ENCODE measurements at places on chromosomes 16 and 17.

- no peak for DNase-seq
These were observed at the start of gene OR3A2 for GRCh38 chr17:3385869-3386816. OR3A2 (minus strand) TSS chr17:3386308.

GRCh38 chr16:18948372-18949020, 22.3 kb upstream of the SMG1 start:
- DNase-seq = no peak

GRCh38 chr16:87203060-87203656, 114.0 kb downstream of the C16orf95 start:
- DNase-seq = no peak

DNA sequence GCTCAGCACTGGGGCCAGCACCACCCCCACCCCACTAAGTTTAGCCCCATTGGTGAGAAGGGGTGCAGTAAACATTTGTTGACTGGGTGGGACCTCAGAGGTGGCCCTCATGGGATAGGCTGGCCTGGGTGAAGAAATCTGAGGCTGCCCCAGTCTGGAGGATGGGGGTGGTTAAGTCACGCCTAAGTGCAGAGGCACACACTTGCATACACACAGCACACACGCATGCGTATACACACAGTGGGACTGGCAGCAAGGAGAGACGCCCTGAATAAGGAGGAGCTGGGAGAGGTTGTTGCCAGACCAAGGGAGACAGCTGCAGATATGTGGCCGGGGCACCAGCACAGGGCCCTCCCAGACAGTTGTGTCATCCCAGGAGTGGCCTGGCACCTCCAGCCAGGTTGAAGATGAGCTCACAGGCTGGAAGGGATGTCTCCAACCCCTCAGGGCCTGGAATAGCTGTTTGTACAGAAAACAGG, 3.0 kb upstream of the BCAR1 start:
- DNase-seq = no peak

- no peak for DNase-seq
These were observed 14.7 kb downstream of the CA7 start for GRCh38 chr16:66858740-66859396.

GRCh38 chr16:51638339-51639135, 487.5 kb upstream of the SALL1 start:
- no peak for DNase-seq

DNA sequence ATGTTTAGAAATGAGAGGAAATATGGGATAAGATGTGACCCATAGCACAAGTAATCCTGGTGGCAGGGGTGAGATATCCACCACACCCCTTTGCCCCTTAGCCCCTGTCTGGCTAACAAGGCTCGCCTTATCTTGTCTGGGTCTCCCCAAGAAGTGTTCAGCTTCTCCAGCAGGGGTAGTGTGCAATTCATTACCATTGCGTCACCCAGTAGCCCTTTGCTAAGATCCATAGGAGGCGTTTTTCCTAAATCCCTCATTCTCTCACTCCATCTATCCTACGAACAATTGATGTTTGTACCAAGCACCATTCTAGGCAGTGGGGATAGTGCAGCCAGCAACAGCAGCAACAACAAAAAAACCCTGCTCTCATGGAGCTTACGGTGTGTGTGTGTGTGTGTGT, 30.8 kb downstream of the CCDC42 start:
- DNase-seq = no peak

DNA sequence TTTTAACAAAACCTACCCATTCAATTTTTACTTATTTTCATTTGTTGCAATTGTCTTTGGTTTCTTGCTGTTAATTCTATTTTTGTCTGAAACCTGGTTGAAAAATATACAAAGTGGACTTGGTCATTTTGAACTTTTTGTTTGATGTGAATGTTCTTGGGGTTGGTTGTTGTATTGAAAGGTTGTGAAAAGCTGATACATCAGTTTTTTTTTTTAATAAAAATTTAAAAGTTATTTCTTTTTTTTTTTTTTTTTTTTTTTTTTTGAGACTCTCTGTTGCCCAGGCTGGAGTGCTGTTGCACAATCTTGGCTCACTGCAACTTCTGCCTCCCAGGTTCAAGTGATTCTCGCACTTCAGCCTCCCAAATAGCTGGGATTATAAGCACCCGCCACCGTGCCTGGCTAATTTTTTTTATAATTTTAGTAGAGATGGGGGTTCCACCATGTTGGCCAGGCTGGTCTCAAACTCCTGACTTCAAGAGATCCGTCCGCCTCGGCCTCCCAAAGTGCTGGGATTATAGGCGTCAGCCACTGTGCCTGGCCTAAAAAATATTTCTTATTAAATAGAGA, 28.9 kb downstream of the WIPF2 start:
- DNase-seq = no peak

DNA sequence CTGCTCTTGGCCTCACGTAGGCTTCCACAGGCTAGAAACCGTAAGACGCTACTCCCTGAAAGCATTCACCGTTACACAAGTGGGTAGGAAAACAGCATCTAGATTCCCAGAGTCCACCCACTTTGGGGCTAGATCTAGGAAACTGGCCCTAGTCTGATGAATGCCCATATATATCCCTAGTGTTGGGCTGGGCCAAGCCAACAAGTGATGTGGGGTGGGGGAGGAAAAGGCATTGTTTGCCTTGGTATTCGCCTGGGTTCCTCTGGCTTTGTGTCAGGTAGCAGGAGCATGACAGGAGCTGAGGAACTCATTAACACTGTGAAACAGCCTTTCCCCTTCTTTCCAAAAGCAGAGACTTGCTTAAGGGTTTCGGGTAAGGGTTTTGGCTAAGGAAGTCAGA, 112.4 kb downstream of the SMG6 start:
- DNase-seq = no peak

GRCh38 chr17:75315541-75316243, 26.5 kb upstream of the SLC25A19 start:
- no peak for DNase-seq

- DNase-seq = no peak
These were observed 105.5 kb downstream of the PRKCA start for GRCh38 chr17:66407864-66408263.

- DNase-seq = no peak
These were observed 235.6 kb downstream of the ZNF423 start for GRCh38 chr16:49620158-49620868.

DNA sequence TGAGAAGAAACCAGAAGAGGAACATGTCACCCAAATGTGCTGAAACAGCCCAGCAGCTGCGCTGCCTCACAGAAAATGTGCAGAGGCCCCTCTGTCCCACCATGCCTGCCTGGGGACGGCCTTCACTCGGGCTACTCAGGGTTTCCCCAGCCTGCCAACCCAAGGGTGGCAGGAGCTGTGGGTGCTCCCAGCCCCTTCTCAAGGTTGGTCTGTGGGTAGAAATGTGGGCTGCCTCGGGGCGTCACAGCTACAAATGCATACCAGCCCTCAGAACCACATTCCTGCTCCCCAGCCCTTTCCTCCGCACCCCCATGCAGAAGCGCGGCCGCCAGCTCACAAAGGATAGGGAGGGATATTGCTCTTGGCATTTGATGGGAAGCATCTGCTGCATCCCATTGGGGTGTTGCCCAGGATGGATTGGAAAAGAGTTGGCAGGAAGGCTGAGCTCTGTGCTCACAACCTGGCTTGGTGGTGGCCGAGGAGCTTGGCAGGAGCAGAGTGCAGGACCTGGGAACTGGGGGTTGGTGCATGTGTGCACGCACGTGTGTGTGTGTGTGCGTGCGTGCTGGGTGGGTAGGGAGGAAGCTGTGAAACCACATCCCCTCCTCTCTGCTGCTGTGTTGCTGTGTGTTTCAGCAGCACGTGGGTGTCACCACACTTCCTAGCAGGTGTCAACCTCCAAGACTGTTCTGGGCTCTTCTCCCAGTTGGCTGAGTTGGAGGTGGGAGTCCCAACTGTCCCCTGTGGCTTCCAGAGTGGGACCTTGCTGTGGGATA, 304.4 kb downstream of the SEC14L1 start:
- peak; percentile 90 for DNase-seq

DNA sequence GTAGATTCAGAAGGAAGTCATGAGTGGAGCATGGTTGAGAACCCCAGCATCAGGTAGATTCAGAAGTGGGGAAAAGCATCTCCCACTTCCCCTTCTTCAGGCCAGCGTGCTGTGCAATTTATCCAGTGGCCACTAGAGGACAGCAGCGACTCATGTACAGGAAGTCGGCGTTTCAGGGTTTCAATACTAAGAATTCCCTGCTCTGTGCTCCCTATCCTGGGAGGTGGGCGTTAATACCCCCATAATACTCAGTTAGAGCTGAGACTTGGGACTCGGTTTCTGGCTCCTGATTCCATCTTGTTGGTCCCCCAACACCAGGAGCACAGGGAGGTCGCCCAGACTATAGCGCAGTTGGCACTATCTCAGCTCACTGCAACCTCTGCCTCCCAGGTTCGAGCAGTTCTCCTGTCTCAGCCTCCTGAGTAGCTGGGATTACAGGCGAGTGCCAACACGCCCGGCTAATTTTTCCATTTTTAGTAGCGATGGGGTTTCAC, 75.3 kb upstream of the AMZ2 start:
- peak; percentile 64 for DNase-seq

- no peak for DNase-seq
These were observed 351 bp upstream of the GDPD1 start for GRCh38 chr17:59219992-59220327.

DNA sequence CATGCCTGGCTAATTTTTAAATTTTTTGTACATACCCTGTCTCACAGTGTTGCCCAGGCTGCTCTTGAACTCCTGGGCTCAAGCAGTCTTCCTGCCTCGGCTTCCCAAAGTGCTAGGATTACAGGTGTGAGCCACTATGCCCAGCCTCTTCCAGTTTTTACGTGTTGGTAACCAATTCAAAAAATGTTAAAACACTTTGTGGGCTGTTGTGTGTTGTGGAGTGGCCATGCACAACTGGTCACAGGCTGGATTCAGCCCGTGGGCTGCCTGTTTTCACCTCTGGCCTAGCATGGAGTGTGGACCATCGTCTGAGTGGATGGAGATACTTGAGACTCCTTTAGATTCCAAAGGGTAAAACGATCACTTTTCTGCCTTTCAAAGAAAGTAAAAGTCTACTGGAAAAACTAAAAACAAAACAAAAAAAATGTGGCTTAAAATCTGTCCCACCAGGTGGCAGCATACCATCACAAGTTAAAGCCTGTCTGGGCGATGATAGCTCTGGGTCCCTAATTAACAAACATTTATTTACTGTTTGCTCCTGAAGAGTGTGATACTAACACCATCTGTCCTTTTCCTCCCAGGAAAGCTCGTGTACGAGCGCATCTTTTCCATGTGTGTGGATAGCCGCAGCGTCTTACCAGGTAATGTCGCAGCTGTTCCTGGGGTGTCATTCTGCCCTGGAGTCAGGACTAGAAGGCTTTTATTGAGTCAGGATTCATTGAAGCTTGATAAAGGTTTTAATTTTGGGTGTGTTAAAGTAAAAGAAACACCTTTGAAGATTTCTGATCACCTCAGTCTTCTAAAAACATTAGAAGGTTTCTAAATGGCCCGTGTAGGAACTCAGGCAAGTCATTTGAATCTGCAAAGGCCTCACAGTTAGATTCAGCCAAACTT, 45.8 kb downstream of the VPS35L start:
- DNase-seq = no peak

DNA sequence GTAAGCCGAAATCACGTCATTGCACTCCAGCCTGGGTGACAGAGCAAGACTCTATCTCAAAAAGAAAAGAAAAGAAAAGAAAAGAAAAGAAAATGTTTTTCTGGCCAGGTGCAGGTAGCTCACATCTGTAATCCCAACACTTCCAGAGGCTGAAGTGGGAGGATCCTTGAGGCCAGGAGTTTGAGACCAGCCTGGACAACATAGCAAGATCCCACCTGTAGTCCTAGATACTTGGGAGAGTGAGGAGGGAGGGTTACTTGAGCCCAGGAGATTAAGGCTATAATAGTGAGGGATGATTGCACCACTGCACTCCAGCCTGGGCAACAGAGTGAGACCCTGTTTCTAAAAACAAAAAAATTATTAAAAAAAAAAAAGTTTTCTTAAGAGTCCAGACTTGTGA, 2.5 kb upstream of the ATP5MC1 start:
- no peak for DNase-seq

DNA sequence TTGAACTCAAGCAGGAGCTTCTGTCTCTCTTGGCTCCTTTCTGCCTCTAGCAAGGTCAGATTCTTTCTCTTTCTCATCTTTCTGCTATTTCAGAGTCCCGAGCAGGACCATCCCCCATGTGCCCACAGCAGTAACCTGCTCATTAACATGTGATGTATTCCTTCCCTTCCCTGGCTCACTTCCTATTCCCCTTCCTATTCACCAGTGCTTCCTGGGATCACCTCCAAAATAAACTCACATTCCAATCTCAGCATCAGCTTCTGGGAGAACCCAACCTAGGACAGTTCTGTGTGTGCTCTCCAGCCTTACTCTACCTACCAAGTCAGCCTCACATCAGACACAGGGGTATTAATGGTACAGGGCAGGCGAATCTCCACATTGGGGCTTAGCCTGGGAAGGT, 546.4 kb upstream of the SALL1 start:
- DNase-seq = no peak

- DNase-seq = peak; percentile 75
These were observed 6.3 kb downstream of the LMF1 start for GRCh38 chr16:964356-965035.

GRCh38 chr17:10681866-10682446, 15.4 kb downstream of the SCO1 start:
- DNase-seq = no peak

- peak; percentile 71 for DNase-seq
These were observed 4.5 kb upstream of the UNC13D start for GRCh38 chr17:75848523-75849278.

- DNase-seq = no peak
These were observed 14.5 kb downstream of the CD300LB start for GRCh38 chr17:74516561-74517328.

- DNase-seq = no peak
These were observed 40.0 kb downstream of the GRB7 start for GRCh38 chr17:39777534-39778365.

- no peak for DNase-seq
These were observed 5.0 kb downstream of the RPL19 start for GRCh38 chr17:39205112-39205526.

DNA sequence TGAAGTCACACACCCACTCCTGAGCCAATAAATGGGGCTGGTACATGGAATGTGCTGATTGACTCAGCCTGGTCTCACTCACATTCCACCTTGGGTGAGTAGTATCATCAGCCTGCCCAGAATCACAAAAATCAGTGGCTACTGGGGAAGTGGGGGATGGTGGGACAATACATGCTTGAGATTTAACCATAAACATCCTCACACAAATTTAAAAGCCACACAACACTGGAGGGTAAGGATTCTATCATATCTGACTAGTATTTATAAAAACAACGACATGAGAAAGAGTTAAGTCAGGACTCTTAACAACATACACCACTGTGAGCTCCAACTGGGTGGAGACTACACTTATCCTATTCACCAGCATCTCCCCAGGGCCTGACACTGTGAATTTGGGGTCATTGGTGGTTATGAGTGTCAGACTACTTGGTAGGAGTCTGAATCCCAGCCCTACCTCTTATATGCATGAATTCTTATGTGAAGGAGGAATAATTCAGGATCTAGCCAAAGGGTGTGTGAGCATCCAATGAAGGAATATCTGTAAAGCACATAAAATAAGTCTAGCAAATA, 26.0 kb upstream of the IRX6 start:
- no peak for DNase-seq

GRCh38 chr16:84237994-84238750, 1.6 kb downstream of the KCNG4 start:
- no peak for DNase-seq

GRCh38 chr17:19727501-19728078, 11.2 kb upstream of the SLC47A2 start:
- no peak for DNase-seq

- DNase-seq = no peak
These were observed 98.6 kb downstream of the KPNA2 start for GRCh38 chr17:68134046-68134637.
